Panc1 (cell line): ENCODE measurements at places on chromosomes 2 and 18.

DNA sequence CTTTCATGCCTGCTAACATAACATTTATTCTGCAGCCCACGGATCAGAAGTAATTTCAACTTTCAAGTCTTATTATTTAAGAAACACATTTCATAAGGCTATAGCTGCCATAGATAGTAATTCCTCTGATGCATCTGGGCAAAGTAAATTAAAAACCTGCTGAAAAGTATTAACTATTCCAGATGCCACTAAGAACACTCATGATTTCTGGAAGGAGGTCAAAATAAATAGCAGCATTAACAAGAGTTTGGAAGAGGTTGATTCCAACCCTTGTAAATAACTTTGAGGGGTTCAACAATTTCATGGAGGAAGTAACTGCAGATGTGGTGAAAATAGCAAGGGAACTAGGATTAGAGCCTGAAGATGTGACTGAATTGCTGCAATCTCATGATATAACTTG lies 77.6 kb downstream of the CCDC148 start:
- no peak for DNase-seq

DNA sequence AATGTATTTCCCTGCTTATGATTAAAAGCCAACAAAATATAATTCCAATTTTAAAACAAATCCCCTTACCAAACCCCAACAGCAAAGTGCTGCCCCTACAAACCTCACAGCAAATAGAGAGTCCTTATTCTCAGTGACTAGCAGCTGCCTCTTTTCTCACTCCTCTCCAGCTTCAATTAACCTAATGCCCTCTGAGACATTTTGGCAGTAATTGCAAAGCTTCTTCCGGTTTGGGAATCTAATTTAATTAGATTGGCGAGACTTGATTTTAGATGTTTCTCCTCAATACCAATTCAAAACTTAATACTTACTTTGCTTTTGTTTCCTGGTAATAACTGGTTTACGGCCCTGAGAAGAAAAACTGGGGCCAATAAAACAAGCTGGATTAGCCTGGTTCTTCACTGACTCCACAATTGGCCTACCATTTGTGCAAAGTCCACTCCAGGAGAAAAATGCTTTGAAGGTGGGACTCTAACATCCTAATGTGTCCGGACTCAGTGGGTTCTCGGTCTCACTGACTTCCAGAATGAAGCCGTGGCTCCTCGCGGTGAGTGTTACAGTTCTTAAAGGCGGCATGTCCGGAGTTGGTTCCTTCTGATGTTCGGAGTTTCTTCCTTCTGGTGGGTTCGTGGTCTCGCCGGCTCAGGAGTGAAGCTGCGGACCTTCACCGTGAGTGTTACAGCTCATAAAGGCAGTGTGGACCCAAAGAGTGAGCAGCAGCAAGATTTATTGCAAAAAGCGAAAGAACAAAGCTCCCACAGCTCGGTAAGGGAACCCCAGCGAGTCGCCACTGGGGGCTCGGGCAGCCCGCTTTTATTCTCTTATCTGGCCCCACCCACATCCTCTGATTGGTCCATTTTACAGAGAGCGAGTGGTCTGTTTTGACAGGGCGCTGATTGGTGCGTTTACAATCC lies 52.8 kb downstream of the SLC35F5 start:
- no peak for DNase-seq

DNA sequence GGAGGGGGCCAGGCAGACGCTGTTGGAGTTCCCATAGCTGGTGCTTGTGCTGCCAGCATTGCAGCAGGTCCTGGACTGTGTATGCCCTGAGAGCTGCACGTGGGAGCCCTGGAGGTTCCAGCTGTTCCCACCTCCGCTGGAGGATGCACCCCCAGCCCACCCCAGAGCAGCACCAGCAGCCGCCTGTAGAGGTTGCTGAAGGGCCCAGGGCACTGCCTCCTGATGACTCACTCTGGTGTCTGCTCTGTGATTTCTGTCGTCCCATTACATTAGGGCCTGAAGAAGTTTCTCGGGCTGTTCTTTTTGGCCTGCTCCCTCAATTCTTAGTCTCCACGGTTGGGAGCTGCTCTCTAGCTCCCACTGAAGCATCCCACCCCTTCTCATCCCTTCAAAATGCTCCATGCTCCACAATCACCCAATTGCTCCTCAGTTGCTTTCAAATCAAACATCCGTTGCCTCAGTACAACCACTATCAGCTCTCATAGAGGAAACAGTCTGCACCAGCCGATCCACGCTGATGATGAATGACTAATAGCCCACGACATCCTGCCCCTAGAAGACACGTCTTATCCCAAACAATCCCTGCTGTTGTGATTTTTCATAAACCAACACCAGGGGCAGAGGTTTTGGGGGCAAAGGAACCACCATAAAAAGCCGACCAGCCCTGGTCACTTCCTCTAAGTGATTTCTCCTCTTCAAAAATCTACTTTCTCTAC lies 65.2 kb upstream of the RNF152 start:
- DNase-seq: no peak

DNA sequence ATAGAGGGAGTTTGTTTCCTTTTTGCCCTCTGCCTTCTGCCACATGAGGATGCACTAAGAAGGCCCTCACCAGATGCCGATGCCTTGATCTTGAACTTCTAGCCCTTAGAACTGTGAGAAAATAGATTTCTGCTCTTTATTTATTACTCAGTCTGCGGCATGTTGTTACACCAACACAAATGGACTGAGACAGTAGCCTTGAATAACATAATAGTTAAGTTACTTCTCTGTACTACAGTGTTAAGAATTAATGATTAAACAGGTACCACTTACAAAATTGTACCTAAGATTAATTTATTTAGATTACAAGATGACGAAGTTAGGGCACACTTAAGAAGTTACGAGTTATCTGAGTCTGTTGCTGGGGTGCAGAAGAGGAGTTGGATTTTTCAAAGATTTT lies 42.4 kb downstream of the EHBP1 start:
- no peak for DNase-seq

DNA sequence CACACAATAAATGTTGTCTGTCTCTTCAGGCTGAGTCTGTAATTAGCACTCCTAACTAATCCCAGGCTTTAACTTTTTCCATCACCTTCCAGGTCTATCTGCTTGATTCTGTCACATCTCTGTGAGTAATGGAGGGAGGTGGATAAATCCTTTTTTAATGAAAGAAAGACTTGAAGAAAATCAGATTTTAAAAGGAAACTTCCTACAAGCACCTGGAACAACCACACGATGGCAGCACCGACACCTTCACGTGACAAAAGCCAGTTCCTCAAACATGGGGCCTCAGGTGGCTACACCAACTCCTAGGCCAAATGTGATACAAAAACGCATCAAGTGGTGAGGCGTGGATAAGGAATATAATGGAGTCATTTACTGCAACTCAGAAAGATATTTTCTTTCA lies 41.8 kb downstream of the TGFBRAP1 start:
- peak; percentile 8 for DNase-seq

DNA sequence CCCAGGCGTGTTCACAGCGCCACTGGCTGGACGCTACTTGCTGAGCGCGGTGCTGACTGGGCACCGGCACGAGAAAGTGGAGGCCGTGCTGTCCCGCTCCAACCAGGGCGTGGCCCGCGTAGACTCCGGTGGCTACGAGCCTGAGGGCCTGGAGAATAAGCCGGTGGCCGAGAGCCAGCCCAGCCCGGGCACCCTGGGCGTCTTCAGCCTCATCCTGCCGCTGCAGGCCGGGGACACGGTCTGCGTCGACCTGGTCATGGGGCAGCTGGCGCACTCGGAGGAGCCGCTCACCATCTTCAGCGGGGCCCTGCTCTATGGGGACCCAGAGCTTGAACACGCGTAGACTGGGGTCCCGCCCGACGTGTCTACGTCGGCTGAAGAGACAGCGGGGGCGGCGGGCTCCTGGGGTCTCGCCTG lies 891 bp upstream of the KHK start:
- peak; percentile 42 for DNase-seq

DNA sequence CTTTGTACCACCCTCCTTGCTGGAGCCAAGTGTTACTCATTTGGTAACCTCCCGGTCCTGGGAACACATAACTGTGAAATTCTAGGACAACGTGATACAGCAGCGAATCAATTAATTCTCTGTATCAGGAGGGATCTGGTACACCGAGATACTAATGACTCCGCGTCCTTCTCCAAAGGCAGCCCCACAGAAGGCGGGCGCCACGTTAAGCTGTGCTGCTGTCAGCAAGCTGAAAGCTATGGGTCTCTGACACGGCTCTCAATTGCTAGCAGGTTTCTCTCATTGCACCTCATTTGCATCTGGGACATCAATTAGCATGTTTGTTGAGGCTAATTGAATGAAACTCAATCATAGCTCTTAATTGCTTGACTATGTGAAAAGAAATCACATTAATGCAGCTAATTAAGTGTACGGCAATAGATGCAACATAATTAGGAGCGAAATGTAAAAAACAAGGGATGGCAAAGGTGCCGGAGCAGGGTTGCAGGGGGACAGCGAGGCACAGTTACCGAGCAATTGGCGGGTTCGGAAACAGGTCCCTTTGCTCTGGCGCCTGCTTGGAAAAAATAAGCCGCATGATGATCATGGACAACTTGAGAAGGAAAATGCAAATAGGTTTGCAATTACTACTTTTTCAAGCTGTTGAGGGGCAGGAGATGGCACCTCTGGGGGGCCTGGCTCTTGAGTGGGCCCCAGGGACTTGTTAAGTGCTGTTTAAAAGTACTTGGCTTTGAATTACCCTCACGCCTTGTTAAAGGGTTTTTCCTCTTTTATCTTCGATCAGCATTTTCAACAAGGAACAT lies 264.2 kb downstream of the GBX2 start:
- no peak for DNase-seq

DNA sequence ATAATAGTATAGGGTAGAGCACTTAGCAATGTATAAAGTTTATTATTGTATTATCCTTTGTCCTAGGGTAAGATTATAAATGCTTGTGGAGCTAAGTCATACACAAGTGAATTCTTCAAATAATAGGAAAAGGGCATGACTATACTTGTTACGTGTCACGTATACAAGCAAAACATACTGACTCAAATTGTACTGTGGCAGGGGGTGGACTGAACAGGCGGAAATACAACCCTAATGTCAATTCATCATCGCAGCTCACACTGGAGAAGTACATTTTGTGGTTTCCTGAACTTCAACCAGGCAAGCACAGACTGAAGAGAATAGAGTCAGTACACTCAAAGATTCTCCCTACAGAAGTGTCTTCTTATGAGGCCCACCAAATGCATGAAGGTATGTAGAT lies 201.0 kb downstream of the MBD2 start:
- DNase-seq: no peak

DNA sequence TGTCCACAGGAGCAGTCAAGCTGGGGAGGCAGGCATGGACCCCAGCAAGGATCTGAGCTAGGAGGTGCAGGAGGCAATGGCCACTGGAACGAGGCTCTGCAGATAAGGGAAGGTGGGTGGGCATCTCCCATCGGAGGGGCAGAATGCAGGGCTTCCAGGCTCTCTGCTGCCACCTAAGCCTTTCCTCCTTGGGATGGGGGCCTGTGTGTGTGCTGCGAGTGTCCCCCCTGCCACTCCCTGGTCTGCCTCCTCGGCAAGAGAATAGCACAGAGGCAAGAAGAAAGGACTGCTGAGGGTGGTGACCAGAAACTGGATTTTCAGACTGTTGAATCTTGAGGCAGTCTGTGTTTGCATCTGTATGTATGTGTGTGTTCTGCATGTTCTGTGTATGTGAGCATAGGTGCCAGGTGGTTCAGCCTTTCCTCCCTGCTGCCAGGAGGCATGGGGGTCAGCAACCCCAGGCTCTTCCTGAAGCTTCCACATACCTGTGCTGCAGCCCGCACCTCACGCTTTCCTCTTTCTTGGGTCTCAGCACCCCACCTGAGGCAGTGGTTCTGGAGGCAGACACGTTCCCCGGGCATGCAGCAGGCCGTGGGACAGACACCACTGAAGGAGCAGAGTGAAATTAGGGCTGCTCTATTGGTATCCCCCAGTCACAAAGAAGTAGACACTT lies 86.7 kb downstream of the EPAS1 start:
- DNase-seq: no peak
